ENCODE measurements at places on chromosomes 6 and 20. TPM values are rescaled to one million over a fixed set of nuclear protein-coding genes. Genes with fewer than 3 reads are reported as not detected.

- no peak for DNase-seq
These were observed 26.0 kb downstream of the RBM38 start for GRCh38 chr20:57417051-57417689.

DNA sequence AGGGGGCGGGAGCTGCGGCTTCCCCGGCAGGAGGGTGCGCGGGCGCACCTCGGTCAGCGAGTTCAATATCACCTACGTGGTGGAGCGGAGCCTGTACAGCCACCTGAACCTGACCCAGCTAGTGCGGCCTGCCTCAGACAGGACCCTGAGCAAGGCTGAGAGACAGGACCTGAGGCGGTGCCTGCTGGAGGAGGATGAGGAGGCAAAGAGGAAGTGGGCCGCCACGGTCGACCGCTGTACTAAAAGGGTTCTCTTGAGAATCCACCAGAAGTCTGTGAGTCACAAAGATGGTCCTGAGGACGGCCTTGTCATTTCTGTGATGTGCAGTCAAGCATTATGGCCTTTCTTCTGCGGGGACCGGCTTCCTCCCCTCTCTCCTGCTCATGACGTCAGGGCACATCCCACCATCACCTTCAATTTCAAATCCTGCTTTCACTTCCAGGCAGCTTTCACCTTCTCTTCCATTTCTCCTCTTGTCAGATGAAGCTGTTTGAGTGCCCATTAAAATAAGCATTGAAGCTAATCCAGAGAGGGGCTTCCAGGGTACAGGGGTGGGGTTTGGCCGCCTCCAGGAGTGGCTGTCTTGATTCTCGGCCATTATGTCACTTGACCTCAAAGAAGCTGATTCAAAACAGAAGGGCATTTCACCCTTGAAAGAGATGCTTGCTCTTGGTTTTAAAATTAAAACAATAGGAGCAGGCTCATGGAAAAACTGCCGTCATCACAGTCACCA, 177.6 kb downstream of the SASH1 start:
- no peak for DNase-seq

R3HDML gene
- total RNA-seq = not detected

PLTP gene
- total RNA-seq = 133 TPM

GRCh38 chr6:44162876-44163625, 4.4 kb downstream of the CAPN11 start:
- DNase-seq = no peak

DNA sequence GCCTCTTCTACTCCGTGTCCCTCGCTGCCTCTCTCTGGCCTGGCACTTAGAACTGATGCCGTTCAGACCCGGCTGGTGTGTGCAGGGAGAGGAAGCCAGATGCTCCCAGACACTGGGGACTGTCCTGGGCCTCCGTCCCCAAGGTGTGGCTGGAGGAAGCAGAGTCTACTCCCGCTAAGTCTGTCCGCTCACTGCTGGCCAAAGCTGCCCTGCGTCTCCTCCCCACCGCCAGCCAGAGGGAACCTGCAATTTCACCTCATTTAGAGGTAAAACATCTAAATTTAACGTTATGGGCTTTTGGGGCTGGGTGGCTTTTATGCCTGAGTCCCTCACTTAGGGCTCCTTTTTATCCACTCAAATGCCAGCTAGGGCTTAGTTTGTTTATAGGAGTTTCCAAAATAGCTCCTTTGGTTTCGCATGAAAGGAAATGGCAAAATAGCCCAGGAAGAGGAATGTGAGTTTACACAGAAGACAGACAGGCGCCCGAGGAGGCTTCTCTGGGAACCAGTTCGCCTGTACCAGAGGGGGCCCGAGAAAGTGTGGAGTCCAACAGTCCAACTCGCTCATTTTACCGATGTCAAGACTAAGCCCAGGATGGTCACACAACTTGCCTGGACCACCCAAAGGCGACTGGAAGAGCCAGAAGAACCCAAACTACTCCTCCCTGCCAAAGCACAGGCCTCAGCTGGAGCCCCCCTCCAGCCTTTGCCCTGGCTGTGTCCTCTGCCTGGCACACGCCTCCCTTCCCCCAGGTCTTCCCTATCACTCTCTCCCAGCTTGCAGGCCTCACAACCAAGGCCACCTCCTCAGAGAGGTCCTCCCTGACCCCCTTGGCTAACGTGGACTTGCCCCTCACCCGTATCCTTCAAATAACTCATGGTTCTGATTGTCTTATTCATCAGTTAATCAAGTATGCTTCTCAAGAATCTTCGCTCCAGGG, 54.5 kb downstream of the RIPOR3 start:
- DNase-seq = no peak

BFSP1 gene
- 3.0 TPM for total RNA-seq

DNA sequence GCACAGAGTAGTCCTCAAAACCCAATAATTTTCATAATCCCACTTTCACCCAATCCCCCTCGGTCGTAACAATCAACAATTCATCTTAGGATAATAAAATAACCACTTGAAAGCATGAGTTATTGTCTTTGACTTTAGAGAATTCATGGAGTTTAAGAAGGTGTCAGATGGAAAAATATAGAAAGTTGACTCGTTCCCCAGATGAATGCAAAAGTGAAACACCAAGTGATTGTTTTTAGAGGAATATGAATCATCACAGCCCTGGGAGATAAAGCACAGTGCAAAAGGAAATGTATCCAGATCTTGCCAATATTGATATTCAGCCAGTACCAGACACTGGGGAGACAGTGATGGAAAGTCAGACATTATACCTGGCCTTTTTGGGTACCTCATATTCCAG, 860.5 kb downstream of the DHX35 start:
- DNase-seq = no peak

DNA sequence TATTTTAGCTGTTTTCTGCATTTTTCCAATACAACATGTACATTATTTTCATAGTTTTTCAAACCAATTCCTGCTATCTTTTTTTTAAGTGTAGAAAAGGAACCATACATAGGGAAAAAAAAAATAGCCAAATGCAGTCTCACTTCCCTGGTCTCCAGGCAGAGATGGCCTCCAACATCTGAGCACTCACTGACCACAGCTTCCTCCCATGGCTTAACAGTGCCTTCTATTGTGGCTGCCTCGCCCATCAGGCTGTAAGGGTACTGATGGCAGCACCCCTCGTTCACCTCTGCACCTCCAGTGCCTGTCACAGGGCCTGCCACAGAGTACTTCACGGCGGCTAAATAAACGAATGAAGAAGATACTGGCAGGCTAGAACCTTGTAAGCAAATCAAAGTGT, 591.1 kb downstream of the PTPRT start:
- no peak for DNase-seq

DNA sequence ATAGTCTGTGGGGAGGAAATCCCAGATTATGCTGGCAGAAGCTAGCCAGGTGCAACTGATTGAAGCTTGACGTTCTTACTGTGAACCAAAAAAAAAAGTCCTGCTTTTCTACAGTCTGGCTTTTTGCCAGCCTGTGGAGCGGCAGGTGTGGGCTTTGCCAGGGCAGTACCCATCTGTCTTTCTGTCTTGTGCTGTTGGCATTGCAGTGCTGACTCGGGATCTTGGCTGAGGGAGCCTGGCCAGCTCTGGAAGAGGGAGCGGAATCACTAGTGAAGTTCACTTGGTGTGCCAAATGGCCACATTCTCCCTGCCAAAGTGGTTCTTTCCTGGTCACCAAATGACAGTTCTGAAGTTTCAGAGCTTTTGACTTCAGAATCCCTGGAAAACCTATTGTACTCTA, 5.0 kb downstream of the KIF3B start:
- no peak for DNase-seq

- DNase-seq = no peak
These were observed 149.9 kb upstream of the UST start for GRCh38 chr6:148596891-148597455.

Data from WTC11 (cell line).